ENCODE measurements at places on chromosomes 6 and 20. TPM values are rescaled to one million over a fixed set of nuclear protein-coding genes. Genes with fewer than 3 reads are reported as not detected.
A peak's percentile ranks its signal among the peaks of the same experiment; 100 is the strongest.

- no peak for DNase-seq
Observed at GRCh38 chr6:168099201-168100010, 20.4 kb upstream of the FRMD1 start.

GRCh38 chr6:155147958-155148663, 115.7 kb upstream of the CLDN20 start:
- DNase-seq: no peak

DNA sequence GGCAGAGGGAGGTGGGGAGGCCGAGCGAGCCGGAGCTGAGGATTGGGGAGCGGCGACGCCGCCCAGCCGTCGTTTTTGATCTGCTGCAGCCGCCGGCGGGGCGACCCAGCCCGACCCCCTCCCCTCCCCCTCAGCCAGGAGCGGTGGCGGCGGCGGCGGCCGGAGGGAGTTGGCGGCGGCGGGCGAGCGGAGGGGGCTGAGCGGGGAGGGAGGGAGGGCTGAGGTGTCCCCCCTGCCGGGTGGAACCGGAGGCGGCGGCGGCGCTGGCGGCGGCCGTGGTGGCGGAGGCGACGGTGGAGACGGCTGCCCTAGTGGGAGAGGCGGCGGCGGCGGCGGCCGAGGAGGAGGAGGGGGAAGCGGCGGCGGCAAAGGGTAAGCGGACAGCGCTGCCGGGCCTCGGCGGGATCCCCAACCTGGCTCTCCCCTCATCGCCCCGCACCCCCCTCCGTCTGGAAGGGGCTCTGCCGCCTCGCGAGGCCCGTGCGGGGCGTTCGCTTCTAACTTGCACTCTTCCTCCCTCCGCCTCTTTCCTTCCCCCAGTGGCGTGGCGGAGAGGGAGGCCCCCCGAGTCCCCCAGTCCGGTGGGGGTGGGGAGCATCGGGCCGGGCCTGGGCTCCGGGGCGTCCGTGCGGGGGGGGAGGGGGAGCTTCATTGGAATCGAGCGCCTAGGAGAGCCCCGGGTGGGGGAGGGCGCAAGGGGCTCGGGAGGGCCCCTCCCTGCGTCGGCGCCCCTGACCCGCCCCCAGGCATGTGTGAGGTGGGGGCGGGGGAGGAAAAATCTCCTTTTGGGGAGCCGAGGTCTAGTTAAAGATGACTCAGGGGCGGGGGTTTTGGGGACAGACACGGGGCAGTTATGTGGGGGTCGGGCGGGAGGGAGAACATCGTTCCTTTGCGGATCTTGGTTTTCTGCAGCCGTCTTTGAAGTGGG, at the start of gene TAB2:
TSS of gene TAB2 (plus strand) at position 69 of the 928 bp plus-strand sequence. CDS start 52,286 bp downstream, outside the sequence.
- DNase-seq: peak; percentile 74

DNA sequence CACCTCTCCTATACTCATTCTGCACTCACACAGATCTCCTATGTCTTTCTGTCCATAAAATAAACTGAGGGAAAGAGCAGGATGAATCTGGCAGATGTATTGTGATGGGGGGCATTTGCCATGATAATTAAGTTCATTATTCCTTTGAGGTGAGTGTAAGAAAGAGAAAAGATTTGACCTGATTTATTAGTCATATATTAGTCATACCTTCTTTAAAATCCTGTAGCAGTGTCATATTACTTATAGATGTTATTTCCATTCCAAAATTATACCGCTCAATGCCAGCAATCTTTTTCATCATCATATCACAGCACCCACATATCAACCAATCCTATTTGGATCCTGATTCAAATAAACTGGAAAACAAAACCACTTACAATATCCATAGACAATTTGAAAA, 733.3 kb upstream of the SLC35B3 start:
- no peak for DNase-seq

DNA sequence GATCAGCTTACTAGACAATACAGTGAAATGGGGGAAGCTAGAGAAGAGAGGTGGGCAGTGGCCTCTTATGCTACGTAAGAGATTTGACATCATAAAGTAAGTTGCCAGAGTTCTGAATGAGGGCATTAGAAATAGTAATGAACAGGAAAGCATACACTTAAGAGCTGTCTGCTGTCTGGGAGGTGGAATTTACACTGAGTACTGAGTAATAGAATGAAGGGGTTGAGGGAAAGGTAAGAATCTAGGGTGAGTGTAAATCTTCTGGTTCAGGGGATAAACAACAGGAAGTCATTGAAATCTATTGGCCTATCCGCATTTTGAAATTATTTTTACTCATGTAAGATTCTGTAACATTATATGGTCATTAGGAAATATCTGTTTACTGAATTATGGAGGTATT, 35.8 kb downstream of the HLA-DMB start:
- DNase-seq: no peak

GRCh38 chr6:68973066-68973465, 338.0 kb downstream of the ADGRB3 start:
- DNase-seq: no peak

GRCh38 chr6:25266456-25267100, 12.6 kb upstream of the CARMIL1 start:
- no peak for DNase-seq

- DNase-seq: no peak
Observed at GRCh38 chr6:39314273-39314795, at the start of gene KCNK17. Gene KCNK17 (minus strand): TSS chr6:39314419. CDS start chr6:39314320, 99 bp downstream.

GRCh38 chr20:55746723-55747122, 258.6 kb downstream of the CBLN4 start:
- no peak for DNase-seq

Gene INSM1
- not detected for total RNA-seq

Gene SIRPB1
- total RNA-seq: 4.6 TPM

Measured in T-helper 17 cell (primary cell).